ENCODE measurements at places on chromosomes 1 and 21.

- no peak for DNase-seq
These were observed 7.2 kb downstream of the CNST start for GRCh38 chr1:246573491-246573890.

DNA sequence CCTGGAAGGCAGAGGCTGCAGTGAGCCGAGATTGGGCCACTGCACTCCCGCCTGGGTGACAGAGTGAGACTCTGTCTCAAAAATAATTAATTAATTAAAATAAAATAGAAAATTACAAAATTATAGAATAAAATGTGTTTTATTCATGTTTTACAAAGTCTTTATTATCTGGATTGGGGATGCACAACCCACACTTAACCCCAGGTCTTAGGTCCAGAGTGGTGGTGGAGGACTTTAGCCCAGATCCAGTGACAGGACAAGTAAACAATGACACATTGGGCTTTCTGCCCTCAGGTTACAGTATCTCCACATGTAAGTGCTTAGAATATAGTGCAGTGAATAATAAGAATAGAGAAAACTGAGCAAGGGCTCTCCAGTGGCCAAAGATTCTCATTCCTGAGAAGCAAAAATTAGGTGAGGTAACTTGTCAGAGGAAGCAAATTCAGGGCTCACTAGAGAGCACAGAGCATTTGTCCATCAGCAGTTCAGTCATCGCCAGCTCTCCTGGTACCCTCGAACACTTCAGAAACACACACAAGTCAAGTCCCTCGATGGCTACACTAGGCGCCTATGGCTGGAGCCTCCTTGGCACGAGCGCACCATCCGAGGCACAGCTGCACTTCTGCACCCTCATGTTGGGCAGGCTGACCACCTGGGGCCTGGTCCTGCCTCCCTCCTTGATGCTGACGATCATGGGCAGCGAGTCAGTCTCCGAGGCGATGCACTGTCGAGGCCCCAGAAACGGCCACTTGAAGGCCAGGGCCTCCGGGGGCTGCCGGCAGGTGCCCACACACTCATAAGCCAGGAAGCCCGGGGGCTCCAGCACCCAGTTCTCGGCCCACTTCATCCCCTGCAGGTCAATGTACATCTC lies 2.6 kb downstream of the LEFTY1 start:
- DNase-seq: no peak

DNA sequence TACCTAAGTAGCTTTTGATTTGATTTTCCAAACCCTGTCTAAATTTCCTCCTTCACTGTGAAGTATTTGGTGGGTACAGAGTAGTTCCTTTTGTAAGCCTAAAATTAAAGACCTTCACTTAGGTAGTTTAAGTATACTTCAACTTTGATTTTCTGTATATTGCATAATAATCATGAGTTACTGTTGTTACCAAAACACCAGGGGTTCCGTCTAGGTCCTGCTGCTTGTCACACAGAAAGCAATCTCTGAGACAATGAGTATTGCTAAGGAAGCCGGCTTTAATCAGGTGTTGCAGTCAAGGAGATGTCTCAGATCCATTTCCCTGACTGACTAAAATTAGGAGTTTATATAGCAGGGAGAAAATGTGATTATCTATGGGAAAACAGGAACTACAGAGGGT lies 15.3 kb downstream of the RPS6KC1 start:
- no peak for DNase-seq

DNA sequence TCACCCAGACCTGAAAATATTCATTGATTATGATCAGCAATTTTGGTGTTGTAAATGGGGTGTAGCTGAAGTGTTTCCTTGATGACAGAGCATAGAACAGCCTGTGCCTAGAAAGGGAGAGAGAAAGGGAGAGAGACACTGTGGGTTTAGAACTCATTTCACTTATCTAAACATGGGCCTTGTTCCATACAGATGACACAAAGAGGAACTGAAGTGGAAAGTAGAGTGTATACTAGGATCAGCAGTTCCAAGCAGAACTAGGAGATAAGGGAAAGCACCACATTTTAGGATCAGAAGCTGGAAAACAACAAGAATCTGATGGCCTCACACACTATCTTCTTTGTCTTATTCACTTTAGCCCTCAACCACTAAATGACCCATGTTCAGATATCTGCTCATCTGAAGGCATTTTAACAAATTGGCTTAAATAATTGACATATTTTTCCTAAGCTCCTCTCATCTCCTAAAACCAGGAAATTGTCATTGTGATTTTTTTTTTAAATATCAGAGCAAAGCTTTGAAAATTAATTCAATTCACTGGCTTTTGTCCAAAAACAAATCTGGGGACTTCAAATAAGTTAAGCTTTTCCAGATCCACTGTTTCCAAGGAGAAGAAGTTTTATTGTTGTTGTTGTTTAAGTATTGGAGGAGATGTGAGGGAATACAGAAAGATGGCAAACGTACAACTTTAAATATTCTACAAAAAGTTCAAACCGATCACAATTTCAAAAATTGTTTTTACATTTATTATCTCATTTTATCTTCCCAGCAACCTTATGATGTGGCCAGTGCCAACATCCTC lies 103.8 kb downstream of the LYPLAL1 start:
- no peak for DNase-seq

- DNase-seq: no peak
These were observed 5.9 kb downstream of the ANKRD35 start for GRCh38 chr1:145879775-145880174.

DNA sequence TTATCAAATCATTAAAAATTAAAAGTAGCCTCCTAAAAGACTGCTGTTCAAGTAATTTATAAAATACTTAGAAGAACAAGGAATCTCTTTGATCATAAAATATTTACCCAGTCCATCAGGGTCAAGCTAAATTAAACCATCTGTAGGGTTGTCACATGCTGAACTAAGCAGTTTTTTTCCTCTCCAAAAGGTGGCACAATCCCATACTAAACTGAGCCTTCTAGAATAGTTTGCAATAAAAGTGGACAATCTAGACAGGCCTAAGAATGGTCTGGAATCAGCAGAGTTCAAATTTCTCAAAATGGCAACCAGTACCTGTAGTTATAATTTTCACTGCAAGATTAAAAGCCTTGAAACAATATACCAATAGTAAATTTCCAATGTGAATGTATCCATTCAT lies 194.8 kb downstream of the EIF4G3 start:
- DNase-seq: peak; percentile 26

DNA sequence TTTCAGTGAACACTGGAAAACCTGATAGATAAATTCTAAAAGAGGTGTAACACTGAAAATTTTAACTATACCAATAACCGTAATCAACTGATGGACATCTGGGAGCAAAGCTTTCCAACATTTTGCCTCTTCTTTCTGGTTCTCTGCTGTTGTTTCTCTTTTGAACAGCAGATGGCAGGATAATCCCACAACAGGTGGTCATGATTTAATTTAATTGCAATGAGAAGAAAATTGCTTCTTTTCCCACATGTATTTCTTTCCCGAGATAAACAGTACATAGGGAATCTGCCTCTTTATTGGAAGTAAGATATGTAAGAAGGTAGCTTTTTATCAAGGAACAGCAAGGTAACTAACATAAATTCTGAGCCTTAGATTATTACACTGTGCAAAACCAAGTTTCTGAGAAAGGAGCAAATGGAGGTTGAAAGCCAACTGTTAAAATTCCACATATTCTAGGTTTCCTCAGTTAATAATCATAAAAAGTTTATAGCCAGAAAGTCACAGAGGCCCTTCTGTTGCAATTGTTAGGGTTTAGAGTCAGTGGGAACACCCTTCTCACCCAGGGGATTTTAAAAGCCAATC lies 72.9 kb downstream of the RPS6KA1 start:
- peak; percentile 87 for DNase-seq

GRCh38 chr1:59044535-59045121 lies 252.3 kb upstream of the FGGY start:
- DNase-seq: no peak

DNA sequence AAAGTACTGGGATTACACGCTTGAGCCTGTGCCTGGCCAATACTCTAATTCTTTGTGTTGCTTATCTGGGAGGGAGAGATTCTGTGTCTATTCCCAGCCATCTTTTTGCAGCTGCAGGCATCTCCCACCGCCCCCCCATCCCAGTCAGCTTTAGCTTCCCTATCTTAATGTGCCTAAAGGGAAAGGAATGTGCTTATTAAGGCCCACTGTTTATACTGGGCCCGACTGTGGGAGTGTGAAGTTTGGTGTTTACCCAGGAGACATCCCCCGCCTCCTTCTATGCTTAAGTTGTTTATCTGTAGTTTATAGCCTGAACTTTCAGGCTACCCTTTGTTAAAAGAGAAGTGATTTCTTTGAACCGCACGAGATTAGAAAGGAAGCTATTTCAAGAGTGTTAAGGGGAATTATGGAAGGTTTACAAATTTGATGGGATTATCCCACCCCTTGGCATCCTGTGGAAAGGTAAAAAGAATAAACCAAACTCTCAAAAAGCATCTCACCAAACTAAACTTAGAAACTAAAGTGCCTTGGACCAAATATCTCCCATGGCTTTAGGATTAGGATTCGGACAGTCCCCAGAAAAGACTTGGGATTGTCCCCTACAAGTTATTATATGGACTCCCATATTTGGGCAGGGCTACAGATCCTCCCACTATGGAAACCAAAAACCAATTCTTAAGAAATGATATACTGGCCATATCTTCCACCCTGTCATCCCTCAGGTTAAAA lies 25.5 kb upstream of the ZNF496 start:
- DNase-seq: no peak

GRCh38 chr1:194252199-194252598 lies 1065.8 kb upstream of the B3GALT2 start:
- no peak for DNase-seq

DNA sequence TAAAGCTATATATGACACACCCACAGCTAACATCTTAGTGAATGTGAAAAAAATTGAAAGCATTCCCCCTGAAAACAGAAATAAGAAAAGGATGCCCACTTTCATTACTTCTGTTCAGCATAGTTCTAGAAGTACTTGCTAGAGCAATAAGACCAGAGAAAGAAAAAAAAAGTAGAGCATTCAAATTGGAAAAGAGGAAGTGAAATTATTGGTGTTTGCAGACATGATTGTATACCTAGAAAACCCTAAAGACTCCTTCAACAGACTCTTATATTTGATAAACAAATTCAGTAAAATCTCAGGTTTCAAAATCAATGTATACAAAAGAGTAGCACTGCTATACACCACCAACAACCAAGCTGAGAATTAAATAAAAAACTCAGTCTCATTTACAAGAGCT lies 1461.0 kb downstream of the AMY1C start:
- DNase-seq: no peak

GRCh38 chr1:209512821-209513220 lies 70.7 kb upstream of the CAMK1G start:
- DNase-seq: no peak

- no peak for DNase-seq
These were observed 840.4 kb downstream of the USP25 start for GRCh38 chr21:16570171-16570570.

- no peak for DNase-seq
These were observed 7.2 kb upstream of the TRAF3IP3 start for GRCh38 chr1:209748620-209749019.

GRCh38 chr1:23589585-23589986 lies 30.3 kb upstream of the ID3 start:
- peak; percentile 59 for DNase-seq

DNA sequence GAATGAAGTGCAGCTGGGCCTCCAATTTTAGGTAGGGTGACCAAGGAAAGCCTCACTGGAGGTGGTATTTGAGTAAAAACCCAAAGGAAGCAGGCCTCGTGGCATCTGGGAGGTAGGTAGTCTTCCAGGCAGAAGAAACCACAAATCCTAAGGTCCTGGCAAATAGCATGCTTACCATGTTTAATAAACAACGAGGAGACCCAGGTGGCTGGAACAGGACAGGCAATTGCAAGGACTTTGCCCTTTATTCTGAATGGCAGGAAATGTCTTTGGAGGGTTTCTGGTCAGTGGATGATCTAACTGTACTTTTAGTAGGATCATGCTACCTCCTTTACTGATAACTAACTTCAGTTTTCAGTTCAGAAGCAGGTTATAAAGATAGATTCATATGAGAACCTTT lies 52.2 kb downstream of the EPB41 start:
- DNase-seq: no peak

DNA sequence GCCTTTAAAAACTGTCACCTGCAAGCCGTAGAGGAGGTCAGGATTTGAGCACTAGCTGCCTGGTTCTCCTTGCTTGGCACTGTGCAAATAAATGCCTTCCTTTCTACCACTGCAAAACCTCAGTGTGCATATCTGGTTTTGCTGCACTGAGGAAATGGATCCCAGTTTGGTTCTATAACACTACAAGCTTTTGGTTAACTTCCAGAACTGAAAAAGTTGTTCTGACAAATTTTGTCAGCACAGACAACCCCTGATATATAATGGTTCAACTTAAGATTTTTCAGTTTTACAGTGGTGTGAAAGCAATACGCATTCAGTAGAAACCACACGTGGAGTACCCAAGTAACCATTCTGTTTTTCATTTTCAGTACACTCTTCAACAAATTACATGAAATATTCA lies 29.8 kb upstream of the GALNT2 start:
- no peak for DNase-seq

Data from NCI-H82 (cell line).